ENCODE measurements at places on chromosomes 1 and 21.

DNA sequence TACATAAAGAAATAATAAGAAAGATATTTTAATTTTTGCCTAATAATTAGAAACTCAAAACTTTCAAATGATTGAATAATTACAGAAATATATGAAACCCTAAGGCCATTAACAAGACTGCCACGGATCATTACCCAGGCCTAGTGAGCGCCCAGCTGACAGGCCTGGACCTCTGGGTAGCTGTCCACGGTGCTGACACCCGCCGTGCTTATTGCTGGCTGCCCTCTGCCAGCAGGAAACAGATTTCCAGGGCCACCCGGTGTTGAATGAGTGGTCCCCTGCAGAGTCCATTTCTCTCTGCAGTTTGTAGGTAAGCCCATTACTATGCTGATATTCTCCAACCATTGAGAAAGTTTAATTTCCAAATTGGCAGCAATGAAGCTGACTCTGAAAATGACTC, 254.4 kb upstream of the GJB5 start:
- peak; percentile 34 for DNase-seq

- no peak for DNase-seq
These were observed 12.3 kb downstream of the ERRFI1 start for GRCh38 chr1:8013800-8014199.

DNA sequence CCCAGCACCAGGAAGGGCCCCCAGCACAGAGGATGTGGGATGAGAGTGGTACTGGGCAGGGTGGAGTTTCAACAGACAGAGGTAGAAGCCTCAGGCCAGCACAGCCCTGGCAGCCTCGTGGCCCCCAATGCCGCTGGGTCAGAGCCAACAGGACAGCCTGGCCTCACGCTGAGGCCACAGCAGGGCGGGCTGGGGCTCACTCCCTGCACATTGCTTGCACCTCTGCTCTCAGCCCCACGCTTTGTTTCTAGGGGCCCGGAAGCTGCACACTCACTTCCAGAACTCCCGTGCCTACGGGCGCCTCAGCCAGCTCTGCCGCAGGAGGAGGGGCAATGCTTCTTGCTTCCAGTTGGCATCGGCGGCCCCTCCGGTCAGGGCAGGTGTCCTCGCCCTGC, 72.9 kb downstream of the SIK1 start:
- DNase-seq = no peak

DNA sequence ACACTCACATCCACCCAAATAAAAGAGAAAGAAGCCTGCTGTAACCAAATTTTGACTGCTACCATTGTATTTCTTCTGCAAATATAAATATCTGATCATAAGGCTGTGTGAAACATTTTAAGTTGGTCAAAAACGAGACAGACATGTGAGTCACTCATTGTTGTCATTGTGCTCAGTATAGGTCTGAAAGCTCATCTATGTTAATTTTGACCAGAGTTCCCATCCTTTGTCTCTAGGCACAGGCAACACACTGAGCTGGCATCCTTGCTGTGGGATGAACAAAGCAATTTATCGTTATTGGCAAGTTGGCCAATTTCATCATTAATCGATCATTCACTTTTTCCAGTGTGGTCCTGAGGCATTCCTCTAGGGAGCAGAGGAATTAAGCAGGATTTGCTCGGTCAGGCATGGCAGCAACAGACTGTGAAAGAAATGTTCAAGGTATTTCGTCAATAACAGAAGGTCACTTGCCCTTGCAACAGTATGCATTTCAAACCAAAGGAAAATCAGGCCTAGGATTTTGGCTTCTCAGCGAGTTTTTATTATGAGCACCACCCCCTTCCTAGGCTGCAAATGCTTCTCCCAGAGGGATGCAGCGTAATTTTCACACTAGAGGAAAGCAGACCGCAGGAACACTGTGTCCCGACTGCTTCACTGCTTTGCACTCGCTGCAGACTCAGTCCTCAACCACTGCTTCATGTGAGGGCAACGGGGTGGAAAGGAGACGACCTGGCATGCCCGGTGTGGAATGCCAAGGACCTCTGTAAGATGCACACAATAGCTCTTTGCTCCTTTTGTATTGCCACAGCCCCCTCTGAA, 87.9 kb upstream of the SMYD2 start:
- no peak for DNase-seq

DNA sequence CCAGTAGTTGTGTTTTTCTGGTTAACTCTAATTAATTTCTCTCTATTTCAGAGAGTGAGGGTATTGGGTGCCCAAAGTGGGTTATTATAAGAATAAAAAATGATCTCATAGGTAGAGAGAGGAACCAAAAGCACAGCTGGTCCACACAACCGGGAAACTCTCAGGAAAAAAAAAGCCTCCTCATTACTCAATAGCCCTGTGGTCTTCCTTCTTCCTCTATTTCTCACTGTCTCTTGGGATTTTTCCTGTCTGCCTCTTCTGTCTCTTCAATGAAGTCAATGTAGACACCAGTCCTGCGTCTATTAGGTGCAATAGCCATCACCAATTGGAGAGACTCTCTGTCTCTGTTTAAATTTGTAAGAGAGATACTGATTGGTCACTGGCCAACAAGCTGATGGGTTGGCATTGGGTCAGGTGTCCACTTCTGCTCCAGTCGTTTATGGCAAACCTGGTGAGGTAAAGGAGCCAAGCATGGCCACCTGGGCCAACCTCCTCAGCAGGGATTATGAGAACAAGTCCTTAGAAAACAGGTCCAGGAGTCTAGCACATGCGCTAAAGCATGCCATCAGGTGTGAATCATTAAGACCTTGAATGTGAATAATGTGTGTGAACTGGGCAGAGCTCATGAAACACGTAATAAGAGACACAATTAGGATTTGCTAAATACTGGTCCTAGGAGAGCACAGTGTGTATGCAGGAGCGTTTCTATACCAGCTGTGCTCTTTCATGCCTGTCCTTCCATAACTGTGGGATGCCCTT, 443.0 kb upstream of the RUNX1 start:
- no peak for DNase-seq
